ENCODE measurements at places on chromosomes 12 and 14. TPM values are rescaled to one million over a fixed set of nuclear protein-coding genes. Genes with fewer than 3 reads are reported as not detected.

- DNase-seq: no peak
These were observed 56.9 kb upstream of the FAM222A start for GRCh38 chr12:109656743-109657142.

YARS2 gene
- total RNA-seq: 19.0 TPM

- DNase-seq: peak; percentile 40
These were observed 5.6 kb downstream of the REM2 start for GRCh38 chr14:22888662-22889061.

LETMD1 gene
- total RNA-seq: 93.3 TPM

GRCh38 chr14:67416810-67417209 lies 4.8 kb upstream of the PLEK2 start:
- DNase-seq: no peak

YAF2 gene
- total RNA-seq: 40.0 TPM

DNA sequence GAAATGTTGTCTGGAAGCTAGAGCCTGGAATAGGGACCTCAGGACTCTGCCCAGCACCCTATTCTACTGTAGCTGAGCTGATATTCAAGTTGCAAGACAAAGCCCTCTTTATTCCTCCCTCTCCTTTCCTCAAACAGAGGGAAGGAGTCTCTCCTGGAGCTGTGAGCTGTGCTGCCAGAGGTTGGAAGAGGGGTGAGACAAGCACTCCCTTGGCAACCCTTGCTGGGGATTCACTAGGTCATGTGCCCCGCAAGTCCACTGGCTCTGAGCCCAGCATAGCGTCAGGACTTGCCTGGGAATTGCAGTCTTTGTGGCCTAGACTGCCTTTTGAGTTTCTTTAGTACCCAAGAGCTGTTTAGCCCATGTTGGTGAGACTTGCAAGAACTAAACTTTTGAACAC lies 11.4 kb upstream of the ASCL1 start:
- DNase-seq: no peak
